ENCODE measurements at places on chromosomes 13 and 19.

- DNase-seq: no peak
Measured at GRCh38 chr19:16530540-16531379, 11.5 kb downstream of the CHERP start.

GRCh38 chr13:100176801-100177400 is 88.0 kb downstream of the PCCA start:
- DNase-seq: no peak

GRCh38 chr19:10214784-10215183 is 16.3 kb downstream of the S1PR2 start:
- no peak for DNase-seq

- DNase-seq: no peak
Measured at GRCh38 chr19:30923096-30923495, 426.1 kb downstream of the TSHZ3 start.

DNA sequence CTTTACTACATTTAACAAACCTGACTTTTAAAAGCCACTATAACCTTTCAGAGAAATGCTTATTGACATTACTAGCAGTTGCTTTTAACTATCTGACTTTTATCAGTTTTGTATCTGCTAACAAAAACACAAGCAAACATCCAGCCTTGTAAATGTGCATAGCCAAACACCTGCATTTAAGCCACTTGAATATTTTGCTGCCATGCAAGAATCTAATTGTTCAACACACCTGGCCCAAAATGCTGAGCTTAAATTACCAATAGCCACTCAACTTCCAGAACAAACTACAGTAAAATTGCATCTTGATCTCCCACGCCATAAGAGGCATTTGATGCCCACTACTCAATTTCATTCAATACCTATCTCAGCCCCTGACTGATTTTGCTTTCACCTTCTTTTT is 9.3 kb downstream of the ZIC5 start:
- no peak for DNase-seq
